Anterior cingulate cortex (tissue), 58 donors: ENCODE measurements at places on chromosomes 5 and 9.

DNA sequence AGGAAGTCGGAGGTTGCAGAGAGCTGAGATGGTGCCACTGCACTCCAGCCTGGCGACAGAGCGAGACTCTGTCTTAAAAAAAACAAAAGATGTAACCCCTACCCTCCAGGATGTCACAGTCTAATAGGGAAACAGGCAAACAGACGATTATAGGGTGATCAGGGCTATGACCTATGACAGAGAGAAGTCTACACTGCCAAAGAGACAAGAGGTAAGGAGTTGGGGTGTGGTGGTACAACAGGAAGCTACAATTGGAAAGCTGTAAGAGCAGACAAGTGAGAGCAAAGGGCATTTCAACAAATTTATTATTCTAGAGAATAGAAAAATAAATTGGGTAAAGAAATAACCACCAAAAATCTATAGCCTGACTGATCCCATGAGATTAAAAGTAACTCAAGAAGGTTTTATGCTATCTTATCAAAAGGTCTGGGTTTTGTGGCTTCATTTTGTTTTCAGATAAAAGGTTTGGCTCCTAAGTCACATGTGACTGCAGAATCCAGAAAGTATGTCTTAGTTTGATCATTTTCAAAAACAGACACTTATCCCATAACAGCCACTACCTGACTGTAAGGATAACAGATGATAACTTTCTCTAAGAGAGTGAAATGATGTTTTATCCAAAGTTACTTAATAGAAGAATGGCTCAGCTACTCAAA, 7.3 kb downstream of the CDC26 start:
- DNase-seq, result no peak

DNA sequence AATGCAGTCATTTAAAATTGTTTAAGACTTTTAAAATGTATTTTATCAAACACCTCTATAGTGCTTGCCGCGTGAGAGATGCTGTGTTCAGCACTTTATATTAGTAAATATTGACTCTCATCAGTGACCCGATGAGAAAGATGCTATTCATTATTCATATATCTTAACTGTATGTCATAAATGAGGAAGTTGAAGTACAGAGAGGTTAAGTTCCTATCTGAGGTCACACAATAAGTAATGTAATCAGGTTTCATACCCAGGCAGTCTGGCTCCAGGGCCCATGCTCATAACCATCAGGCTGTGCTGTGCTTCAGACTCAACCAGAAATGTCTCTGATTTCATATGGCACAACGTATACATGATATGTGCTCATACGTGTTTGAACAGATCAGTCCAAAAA, 119.0 kb downstream of the SV2C start:
- no peak for DNase-seq

GRCh38 chr5:123440456-123441181, 17.4 kb upstream of the CEP120 start:
- DNase-seq, result no peak

DNA sequence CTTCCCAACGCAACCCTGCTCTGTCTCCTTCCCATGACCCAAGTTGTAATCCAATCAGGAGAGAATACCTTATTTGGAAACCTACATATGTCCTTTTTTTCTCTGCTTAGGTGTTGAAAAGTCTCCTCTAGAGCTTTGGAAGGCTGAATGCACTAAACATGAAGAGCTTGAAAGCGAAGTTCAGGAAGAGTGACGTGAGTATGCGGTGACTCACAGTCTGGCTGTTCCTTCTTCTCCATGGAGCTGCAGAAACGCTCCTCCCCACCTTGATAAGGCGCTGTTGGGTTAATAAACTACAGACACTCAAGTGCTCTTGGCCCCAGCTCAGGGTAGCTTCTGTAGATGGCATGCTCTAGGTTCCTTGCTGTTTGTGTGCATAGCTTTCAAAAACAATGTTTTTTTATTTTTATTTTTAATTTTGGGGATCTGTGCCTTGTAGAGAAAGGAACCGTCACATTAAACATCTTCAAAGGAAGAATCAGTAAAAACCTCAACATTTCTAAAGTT, 30.7 kb downstream of the RAI14 start:
- no peak for DNase-seq

DNA sequence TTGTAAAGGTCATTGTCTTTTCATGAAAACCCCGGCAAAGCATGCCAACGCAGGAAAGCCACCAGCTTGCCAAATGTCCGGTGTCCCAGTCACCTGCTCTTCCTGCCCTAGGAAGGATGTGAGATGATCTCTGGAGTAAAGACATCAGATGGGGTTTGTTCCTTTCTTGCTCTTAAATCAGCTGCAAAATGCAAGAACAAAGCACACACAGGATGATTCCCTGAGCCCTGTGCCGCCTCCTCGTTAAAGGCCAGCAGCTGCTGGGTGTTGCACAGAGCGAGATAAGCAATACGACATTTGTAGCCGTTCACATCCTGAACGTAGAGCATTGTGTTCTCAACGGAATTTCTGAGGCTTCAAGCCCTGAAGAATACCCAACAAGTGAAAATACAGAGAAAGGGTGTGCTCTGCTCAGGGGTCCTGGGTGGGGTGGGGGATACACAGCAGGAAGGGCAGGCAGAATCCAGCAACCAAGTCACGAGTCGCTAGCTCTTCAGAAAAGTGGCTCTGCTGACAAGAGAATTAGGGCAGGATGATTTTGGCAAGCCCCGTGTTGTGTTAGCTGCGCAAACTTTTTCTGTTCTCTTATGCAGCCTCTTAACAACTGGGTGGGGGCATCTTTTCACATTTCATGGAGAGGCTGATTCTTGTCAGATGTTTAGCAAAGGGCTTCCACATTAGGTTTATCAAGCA, 229.2 kb upstream of the MAP3K1 start:
- DNase-seq, result no peak

DNA sequence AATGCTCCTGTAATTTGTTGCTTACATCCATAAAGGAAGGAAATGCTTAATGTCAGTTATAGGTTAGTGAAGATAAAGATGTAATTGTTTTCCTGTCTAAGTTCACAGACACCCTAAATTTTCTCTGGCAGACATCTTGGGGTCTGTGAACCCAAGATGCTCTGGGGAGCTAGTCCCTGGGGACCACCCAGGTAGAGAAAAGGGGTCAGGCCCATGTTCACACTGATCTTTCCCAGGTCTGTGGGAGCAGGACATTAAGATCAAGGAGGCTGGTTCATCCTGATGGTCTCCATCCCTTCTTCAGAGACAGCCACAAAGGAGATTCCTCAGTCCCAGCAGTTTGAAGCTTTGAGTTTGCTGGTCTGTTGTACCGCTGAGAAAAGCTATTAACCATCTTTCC, 267.5 kb downstream of the ARHGAP26 start:
- DNase-seq, result no peak

DNA sequence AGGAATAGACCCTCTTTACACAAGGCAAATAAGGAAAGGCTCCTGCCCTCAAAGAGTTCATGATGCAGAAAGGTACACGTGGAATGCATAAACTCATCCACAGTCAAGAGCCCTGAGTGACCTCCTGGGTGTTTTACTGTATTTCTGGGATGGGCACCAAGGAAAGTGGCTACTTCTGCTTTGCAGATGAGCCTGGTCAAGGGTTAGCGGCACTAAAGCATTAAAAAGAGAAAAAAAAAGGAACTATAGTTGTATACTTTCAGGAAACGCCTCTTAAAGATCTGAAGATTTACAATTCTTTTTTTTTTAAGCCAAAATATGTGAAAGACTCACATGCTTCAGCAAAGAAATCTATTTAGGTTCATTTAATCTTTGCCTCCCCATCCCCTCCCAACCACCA, 366.2 kb upstream of the PDE4D start:
- DNase-seq, result no peak

DNA sequence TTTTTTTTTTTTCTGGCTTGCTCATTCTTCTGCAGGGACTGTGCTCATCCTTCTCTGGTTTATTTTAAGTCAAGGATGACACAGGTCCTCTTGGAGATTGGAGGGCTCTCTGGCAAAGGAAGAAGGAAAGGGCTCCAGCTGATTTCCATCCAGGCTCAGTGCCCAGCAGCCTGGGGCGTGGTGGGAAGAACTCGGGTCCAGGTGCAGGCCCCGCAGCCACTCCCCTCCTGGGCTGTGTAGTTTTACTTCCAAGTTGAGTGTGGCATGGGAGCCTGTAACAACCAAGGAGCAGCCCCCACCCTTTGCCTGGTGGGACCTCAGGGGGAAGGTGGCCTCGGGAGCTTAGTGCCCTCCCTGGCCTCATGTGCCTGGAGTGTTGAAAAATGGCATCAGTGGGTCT, 58.9 kb downstream of the ANKRD33B start:
- DNase-seq, result no peak

GRCh38 chr9:113621980-113622379, 158.5 kb downstream of the RGS3 start:
- DNase-seq, result no peak

- no peak for DNase-seq
These were observed 2.3 kb downstream of the PTGS1 start for GRCh38 chr9:122372856-122373845.

DNA sequence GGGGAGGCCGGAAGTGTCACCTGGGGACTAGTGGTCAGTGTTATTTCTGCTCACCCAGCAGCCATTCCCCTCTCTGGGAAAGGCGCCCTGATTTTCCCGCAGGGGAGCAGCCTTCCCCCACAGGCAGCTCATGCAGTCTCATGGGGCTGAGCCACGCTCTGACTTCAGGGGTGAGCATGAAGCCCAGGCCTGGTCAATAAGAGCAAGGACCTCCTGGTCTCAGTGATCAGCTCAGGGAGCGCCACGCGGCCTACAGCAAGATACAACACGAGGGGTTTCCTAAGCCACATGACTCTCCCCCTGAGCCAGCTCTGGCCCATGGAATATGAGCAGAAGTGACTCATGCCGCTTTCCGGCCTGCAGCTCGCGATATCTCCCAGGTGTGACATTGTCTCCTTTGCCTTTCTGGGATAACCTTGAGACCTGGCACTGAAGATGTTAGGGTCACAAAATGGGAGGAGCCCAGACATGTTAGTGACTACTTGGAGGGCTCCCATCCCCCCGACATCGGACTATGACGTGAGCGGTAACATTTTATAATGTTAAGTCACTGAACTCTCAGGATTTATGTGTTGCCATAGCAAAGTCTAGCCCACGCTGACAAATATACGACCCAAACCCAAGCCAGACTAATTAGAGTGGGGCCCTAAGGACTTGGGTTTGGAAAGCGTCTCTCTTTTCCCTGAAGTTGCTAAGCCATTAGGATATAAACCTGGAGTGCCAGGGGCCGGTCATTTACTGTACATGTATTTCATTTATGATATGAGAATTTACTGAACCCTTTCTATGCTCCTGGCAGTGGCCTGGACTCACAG, 46.5 kb upstream of the GFPT2 start:
- no peak for DNase-seq

DNA sequence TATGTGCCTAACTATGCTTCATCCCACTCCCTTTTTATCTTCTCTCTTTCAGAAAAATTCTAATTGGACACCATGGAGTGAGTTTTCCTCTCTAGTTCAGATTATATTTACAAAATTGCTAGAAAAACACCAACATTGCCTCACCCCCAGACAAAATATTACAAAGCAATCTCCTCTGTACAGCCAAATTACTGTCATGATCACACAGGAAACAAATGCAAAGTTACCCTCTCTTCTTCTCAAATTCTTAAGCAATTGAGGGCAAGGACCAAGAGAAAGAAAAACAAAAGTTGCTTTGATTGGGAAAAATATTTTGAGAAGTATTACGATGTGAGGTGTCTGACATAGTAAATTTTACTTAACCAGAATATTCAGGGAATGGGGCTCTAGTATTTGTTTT, 30.8 kb upstream of the ABCA1 start:
- DNase-seq, result no peak

GRCh38 chr5:153437251-153437650, 53.2 kb upstream of the GRIA1 start:
- DNase-seq, result no peak

- no peak for DNase-seq
These were observed 47.9 kb downstream of the PRRT1B start for GRCh38 chr9:131593091-131593820.

DNA sequence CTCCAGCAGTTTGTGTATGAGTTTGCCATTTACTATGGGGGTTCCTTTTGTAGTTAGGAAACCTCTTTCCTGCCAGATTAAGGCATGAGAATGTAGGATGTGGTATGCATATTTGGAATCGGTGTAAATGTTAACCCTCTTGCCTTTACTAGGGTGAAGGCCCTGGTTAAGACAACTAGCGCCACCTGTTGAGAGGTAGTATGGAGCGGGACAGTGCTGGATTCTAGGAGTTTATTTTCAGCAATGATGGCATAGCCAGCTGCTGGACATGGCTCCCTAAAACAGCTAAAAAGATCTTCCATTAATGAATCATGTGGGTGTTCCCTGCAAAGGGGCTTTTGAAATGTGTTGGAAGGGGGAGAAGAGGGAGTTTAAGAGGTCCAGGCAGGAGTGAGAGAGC, 30.7 kb upstream of the GPX3 start:
- no peak for DNase-seq

DNA sequence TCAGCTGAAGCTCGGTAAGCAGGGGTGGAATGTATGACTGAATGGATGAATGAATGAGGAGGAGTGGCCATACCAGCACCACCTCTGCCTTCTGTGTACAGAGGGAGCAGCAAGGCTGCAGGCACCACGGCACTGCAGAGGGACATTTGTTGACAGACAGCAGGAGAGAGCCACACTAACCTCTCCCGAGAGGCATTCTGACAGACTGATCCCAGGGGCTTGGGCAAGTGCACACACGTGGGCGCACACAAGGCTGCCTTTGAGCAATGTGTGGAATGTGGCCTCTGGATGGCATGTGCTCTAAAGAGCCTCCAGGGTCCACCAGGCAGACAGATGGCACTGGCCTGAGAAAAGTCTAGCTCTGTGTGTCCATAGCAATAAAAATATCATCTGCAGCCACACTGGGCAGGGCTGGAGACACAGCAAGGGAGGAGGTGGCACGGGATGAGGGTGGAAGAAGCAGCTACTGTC, 111.8 kb downstream of the ACTL7B start:
- DNase-seq, result peak; percentile 11
